ENCODE measurements at places on chromosomes 5 and 9.

GRCh38 chr5:7586480-7586879 lies 190.5 kb downstream of the ADCY2 start:
- no peaks in the 10 kb centered on the region for H3K27me3 ChIP-seq
- no peaks in the 10 kb centered on the region for H3K36me3 ChIP-seq
- no peak for DNase-seq
- H3K4me3 ChIP-seq, result no peak overlapping the region

DNA sequence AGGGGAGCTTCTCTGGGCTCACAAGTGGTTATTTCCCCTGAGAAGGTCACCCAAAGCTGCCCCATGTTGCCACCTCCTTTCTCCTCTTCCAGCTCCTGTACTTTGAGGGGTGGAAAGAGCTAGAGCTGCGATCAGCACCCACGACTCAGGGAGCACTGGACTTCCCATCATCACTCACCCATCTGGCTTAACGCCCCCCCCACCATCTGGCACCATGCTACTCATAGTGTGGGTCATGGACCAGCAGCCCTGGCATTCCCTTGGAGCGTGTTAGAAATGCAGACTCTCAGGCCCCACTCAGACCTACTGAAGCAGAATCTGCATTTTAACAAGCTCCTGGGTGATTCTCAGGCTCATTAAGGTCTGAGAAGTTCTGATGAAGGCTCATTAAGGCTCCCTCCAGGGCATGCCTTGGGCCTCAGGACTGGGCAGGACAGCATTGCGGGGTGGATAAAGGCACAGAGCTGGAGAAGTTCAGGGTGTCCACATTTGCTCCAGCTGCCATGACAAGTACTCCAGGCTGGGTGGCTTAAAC lies 67.3 kb downstream of the GALNT12 start:
- H3K27me3 ChIP-seq, result peaks cover 22% of the 10 kb centered on the region
- H3K4me3 ChIP-seq, result no peak overlapping the region
- DNase-seq, result no peak
- H3K36me3 ChIP-seq, result no peaks in the 10 kb centered on the region
- H3K27ac ChIP-seq, result no peak overlapping the region

DNA sequence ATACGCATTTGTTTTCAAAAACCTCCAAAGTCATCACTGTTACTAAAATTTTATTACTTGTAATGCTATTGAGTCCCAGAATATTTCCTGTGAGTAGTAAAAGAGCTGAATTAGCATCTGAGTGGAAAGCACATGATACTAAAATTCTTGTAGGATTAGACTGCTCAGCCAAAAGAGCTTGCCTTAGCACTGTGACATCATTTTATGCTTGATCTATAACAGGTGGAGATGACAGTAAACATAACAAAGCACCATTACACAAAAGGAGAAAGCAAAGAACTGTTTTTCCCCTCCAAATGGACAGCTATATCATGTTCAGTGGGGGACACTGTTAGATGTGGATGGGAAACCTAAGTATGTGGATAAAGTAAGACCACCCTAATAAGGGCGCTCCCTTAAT lies 5.8 kb upstream of the JAK2 start:
- no peak overlapping the region for H3K4me3 ChIP-seq
- no peak for DNase-seq
- no peaks in the 10 kb centered on the region for H3K36me3 ChIP-seq
- H3K4me1 ChIP-seq, result peaks cover 19% of the 10 kb centered on the region
- H3K27ac ChIP-seq, result no peak overlapping the region

- no peak overlapping the region for H3K4me3 ChIP-seq
- H3K27ac ChIP-seq, result no peak overlapping the region
- no peak for DNase-seq
- peaks cover 17% of the 10 kb centered on the region for H3K27me3 ChIP-seq
- H3K4me1 ChIP-seq, result no peaks in the 10 kb centered on the region
- peaks cover 2% of the 10 kb centered on the region for H3K36me3 ChIP-seq
Measured at GRCh38 chr9:114124138-114124537, 25.0 kb upstream of the KIF12 start.

- no peaks in the 10 kb centered on the region for H3K4me1 ChIP-seq
- DNase-seq, result no peak
- no peak overlapping the region for H3K4me3 ChIP-seq
- H3K27ac ChIP-seq, result no peak overlapping the region
- H3K27me3 ChIP-seq, result no peaks in the 10 kb centered on the region
Measured at GRCh38 chr5:91898019-91898418, 514.9 kb upstream of the ARRDC3 start.

DNA sequence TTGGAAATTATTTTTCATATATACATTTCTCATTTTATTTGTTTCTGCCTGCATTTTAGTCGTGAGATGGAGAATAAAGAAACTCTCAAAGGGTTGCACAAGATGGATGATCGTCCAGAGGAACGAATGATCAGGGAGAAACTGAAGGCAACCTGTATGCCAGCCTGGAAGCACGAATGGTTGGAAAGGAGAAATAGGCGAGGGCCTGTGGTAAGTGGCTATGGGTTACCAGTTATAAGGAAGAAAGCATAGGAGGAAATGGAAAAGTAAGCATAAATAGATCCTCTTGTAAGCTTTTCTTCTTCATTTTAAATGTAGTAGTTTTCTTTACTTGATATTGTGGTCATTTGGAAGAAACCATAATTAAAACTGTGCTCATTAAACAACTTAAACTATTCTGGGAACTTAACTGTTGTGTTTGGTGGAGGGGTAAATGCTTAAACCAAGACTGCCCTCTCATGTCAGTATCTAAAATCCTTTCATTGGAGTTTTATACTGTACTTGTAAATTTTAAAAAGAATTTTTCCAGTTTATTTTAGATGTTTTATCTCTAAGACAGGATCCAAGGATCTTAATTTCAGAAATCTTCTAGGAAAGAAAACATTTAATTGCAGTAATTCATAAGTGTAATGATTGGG lies 41.3 kb downstream of the MAP3K1 start:
- peaks cover 17% of the 10 kb centered on the region for H3K36me3 ChIP-seq
- DNase-seq, result no peak
- no peaks in the 10 kb centered on the region for H3K27me3 ChIP-seq

GRCh38 chr5:134097211-134097749 lies 17.2 kb upstream of the TCF7 start:
- no peaks in the 10 kb centered on the region for H3K36me3 ChIP-seq
- no peak for DNase-seq
- H3K4me1 ChIP-seq, result peaks cover 20% of the 10 kb centered on the region
- H3K27me3 ChIP-seq, result no peaks in the 10 kb centered on the region
- no peak overlapping the region for H3K4me3 ChIP-seq
- no peak overlapping the region for H3K27ac ChIP-seq

DNA sequence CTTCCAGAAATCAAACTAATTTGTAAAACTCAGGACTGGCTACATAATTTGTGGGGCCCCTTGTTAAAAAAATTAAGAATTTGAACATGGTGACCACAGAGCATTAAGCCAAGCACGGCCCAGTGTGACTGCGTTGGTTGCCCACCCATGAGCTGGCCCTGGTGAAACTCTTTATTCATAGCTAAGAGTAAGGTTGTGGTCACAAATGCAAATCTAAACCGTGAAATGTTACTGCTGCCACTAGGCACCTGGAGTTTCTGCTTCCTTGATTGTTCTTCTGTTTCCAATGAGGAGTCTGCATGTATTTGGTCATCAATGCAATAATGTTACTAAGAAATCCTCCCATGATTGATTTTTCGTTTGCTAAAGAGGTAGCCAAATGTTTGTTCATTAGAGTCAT lies 4.2 kb downstream of the GCNT1 start:
- peaks cover 23% of the 10 kb centered on the region for H3K4me1 ChIP-seq
- no peaks in the 10 kb centered on the region for H3K36me3 ChIP-seq
- H3K4me3 ChIP-seq, result no peak overlapping the region
- H3K27me3 ChIP-seq, result peaks cover 22% of the 10 kb centered on the region
- H3K27ac ChIP-seq, result no peak overlapping the region

- H3K36me3 ChIP-seq, result no peaks in the 10 kb centered on the region
- DNase-seq, result no peak
Measured at GRCh38 chr5:11785771-11786352, 118.4 kb downstream of the CTNND2 start.

DNA sequence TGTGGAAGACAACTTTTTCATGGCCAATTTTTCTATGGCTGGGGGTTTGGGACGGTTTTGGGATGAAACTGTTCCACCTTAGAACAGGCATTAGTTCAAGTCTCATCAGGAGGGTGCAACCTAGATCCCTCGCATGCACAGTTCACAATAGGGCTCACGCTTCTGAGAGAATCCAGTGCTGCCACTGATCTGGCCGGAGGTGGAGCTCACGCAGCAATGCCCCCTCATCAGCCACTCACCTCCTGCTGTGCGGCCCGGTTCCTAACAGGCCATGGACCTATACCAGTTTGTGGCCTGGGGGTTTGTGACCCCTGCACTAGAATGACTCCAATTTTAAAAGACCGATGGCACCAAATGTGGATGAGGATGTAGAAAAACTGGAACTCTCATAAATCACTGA lies 127.2 kb upstream of the IER5L start:
- H3K4me1 ChIP-seq, result no peaks in the 10 kb centered on the region
- no peak overlapping the region for H3K4me3 ChIP-seq
- peaks cover 23% of the 10 kb centered on the region for H3K27me3 ChIP-seq
- DNase-seq, result no peak

GRCh38 chr9:76905791-76906646 lies at the start of gene PRUNE2:
Gene PRUNE2 (minus strand): TSS chr9:76906114. CDS start chr9:76905963, 151 bp downstream.
- no peaks in the 10 kb centered on the region for H3K36me3 ChIP-seq
- peaks cover 2% of the 10 kb centered on the region for H3K4me1 ChIP-seq
- DNase-seq, result no peak
- no peak within 1 kb of the TSS for H3K27ac ChIP-seq

GRCh38 chr9:134316449-134317160 lies 9.7 kb upstream of the RXRA start:
- peak overlapping the region; percentile 42 for H3K27ac ChIP-seq
- H3K4me3 ChIP-seq, result no peak overlapping the region
- H3K36me3 ChIP-seq, result peaks cover 5% of the 10 kb centered on the region
- H3K4me1 ChIP-seq, result peaks cover 3% of the 10 kb centered on the region
- peaks cover 12% of the 10 kb centered on the region for H3K27me3 ChIP-seq
- DNase-seq, result no peak

DNA sequence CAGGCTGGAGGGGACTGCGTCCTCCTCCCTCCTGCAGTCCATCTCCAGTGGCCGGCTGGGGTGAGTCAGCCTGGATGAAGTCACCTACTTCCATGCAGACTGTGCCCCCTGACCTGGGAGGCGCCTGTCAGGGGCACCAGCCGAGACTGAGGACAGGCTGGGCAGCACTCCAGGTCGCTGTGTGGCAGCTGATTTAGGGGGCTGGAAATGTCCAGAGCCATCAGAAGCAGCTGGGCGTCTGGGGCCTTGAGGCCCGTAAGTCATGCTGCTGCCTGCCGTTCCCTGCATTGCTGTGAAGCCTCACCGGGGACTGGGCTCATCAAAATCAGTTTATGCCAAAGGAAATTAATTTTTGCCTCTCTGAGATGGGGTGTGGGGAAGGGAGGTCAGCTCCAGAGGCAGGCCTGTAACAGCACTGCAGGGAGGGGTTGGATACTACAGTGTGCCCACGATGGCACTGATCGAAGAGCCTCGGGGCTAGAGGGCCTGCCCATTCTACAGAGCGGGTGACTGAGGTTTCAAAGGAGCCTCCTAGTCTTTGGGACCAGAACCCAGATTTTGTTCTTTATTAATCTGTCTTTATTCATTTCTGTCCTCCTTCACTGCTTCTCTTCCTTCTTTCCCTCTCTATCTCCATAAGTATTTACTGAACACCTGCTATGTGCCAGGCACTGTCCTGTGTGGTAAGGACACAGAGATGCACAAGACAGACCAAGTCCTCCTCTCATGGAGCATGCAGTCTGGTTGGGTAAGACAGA lies 70.4 kb upstream of the PSD2 start:
- no peak overlapping the region for H3K4me3 ChIP-seq

DNA sequence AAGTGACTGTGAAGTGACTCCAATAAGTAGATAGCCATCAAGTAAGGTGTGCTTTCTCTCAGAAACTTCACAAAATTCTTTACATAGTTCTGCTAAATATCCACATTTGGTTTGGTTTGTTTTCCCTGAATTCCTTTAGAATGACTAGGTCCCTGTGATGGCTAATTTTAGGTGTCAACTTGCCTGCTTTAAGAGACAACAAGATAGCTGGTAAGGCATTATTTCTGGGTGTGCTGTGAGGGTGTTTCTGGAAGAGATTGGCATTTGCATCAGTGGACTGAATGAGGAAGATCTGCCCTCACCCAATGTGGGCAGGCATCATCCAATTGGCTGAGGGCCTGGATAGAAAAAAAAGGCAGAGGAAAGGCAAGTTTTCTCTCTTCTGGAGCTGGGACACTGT lies 8.3 kb upstream of the PTBP3 start:
- H3K4me1 ChIP-seq, result no peaks in the 10 kb centered on the region
- DNase-seq, result no peak

DNA sequence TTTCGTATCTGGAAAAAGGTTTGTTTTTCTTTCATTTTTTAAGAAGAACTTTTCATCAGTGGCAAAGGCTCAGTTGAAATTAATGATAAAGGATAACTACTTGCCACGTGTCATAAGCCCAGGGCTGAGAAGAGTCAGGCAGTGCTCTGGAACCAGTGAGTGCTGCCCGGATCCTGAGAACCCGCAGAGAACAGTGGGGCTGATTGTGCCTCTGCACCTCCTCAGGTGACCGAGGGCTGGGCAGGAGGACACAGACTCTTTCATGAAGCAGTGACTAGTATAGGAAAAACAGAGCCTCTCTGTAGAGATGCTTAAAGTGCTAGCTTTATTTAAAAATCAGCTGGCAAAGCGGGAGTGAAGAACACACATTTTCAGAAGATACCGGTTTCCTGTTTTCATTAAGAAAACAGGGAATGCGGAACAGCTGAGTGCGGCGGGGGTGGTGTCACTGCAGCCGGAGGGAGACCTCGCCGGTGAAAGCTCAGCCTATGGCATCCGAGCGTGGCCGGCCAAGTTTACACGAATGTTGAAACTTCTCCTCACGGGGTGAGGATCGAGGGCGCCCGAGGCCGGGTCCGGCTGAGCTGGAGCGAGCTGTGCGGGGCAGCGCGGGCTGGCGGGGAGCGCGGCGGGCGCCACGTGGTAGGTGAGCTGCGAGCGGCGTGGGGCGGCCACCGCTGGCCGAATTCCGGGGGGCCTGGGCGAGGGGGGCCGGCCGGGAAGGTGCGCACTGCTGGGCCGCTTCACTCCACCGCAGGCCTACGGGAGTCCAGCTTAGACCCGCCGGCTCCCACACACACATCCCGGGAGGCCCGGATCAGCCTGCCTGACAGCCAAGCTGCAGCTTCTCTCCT lies 134.7 kb upstream of the DMRT1 start:
- H3K27ac ChIP-seq, result peak overlapping the region; percentile 69
- no peak for DNase-seq
- peaks cover 10% of the 10 kb centered on the region for H3K36me3 ChIP-seq
- H3K27me3 ChIP-seq, result peaks cover 14% of the 10 kb centered on the region

DNA sequence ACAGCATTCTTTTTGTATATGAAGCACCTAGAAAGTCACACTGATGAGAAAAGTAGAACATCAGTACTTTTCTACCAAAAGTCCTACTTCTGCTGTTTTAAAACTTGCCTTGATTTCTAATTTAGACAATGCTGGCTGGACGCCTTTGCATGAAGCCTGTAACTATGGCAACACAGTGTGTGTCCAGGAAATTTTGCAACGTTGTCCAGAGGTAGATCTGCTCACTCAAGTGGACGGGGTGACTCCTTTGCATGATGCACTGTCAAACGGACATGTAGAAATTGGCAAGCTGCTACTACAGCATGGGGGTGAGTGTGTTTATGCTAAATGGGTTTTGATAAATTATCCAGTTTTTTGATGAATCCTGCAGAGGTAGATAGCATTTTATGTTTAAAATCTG lies 73.5 kb downstream of the SLF1 start:
- H3K36me3 ChIP-seq, result peaks cover 13% of the 10 kb centered on the region
- H3K4me3 ChIP-seq, result no peak overlapping the region
- no peaks in the 10 kb centered on the region for H3K4me1 ChIP-seq
- H3K27me3 ChIP-seq, result no peaks in the 10 kb centered on the region
